Psoas muscle (tissue), 8 donors: ENCODE measurements at places on chromosomes 4 and X. TPM values are rescaled to one million over a fixed set of nuclear protein-coding genes. Genes with fewer than 3 reads are reported as not detected.

SUPT20HL2 gene
- not detected for polyA plus RNA-seq

FRG1 gene
- 31.9 TPM for polyA plus RNA-seq

SSX1 gene
- polyA plus RNA-seq, result not detected

NAP1L3 gene
- polyA plus RNA-seq, result 0.14 TPM

SLC2A9 gene
- polyA plus RNA-seq, result 0.52 TPM

MAGEA12 gene
- not detected for polyA plus RNA-seq

GLRA3 gene
- polyA plus RNA-seq, result not detected

CLGN gene
- polyA plus RNA-seq, result 0.89 TPM

ATOH1 gene
- polyA plus RNA-seq, result not detected

GPAT3 gene
- polyA plus RNA-seq, result 49.2 TPM

GAGE13 gene
- polyA plus RNA-seq, result not detected

DCAF4L1 gene
- 0.04 TPM for polyA plus RNA-seq

CMC4 gene
- 19.2 TPM for polyA plus RNA-seq

DUSP21 gene
- not detected for polyA plus RNA-seq
